Putamen (tissue), 1 donor: ENCODE measurements at places on chromosomes 7 and 10.

- no peak for DNase-seq
Measured at GRCh38 chr10:5963591-5963990, 13.8 kb downstream of the IL15RA start.

- DNase-seq = no peak
Measured at GRCh38 chr10:77074104-77074624, 563.4 kb downstream of the KCNMA1 start.

- no peak for DNase-seq
Measured at GRCh38 chr10:79259834-79260233, 87.4 kb upstream of the PPIF start.

DNA sequence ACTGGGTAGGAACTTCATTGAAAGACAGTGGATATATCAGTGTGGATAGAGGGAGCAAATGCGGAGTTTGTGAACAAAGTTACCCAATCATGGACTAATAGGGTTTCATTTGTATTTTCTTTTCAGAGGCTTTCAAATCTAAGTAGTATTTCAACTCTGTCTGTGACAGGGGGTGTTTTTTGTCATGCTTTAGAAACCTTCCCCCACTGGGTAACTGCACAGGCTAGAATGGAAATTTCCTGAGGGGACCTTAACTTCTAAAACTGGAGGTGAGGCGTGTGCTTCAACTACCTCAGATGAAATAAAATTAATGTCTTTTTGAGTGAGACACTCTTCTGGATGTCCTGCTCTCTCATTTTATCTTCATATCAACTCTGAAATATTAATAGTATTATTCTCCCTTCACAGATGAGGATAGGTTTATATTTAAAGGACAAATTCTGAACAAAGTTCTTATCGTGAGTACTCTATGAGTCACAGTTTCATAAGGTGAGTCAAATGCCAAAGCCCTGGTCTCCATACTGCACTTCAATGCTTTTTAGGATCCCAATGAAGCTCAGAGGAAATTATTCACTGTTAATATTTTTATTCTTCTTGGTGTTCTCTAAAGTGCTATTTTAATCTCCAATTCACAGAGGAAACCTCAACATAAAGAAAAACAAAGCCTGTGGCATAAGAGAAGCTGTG lies 770.6 kb downstream of the CCSER2 start:
- no peak for DNase-seq

GRCh38 chr10:70540089-70540788 lies 61.7 kb downstream of the PALD1 start:
- no peak for DNase-seq

DNA sequence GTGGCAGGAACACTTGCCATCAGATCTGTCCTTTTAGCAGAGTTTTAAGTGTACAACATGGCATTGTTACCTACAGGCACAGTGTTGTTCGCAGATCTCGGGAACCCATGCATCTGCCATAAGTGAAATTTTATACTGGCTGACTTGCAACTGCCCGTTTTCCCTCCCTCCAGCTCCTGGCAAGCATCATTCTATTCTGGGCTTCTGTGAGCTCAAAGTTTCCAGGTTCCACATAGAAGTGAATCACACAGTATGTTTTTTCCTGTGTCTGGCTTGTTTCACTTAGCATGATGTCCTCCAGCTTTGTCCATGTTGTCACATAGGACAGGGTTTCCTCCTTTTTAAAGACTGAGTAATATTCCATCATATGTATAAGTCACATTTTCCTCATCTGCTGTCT lies 56.6 kb downstream of the C10orf143 start:
- no peak for DNase-seq

GRCh38 chr10:48184224-48184623 lies 90.3 kb downstream of the FRMPD2 start:
- no peak for DNase-seq

DNA sequence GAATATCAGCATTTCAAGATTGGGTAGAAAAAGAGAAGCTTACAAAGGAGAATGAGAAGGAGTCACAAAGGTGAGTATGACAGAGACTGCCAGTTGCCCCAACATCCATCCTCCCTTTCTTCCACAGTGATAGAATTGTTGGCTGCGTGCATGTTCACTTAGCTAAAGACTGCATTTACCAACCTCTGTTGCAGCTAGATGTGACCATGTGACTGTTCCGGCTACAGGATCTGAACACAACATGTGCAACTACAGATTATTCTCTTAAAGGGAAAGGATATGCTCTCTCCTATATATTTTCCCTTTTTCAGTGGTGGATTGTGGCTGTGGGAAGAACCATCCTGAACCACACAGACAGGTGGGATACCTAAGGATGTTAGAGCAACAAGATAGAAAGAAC lies 60.5 kb upstream of the ZNRF2 start:
- DNase-seq = no peak

DNA sequence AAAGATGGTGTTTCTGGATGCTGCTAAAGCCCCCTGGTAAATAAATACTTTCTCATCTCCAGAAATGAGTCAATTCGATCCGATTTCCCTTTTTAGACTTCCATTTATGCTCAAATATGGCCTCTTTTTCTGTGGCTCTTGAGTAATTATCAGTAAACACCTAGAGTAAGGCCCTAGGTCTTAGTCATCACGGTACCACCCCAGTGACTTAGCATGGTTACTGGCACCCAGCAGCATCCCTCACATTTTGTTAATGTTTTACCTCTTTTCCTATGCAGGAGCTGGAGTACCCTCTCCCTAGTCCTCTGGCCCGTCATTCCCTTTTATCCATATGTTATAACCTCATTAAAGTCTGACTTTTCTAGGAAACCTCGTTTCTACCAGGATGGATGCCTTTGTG lies 19.5 kb downstream of the CHN2 start:
- DNase-seq = no peak

- peak; percentile 83 for DNase-seq
Measured at GRCh38 chr10:72248468-72249151, 25.1 kb upstream of the DDIT4 start.
